ENCODE measurements at places on chromosomes 5 and 9.

DNA sequence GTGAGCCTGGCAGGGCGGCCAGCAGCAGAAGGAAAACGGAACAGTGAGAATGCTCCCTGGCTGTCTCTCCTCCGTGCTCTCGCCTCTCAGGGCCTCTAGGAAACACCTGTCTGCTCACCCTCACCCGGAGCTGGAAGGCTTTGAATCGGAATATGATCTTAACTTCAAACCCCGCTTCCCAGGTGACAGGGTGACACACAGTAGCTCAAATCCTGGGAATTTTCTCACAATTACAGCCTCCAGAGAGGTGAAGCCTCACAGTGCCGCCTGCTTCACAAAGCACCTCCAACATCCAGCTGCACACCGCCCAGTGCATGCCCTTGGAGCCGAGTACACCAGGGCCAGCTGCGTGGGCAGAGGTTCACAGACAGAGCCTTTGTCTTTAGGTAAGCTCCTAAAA is 12.5 kb downstream of the SEC16A start:
- no peak for DNase-seq

GRCh38 chr9:135606885-135607259 is 32.5 kb downstream of the GLT6D1 start:
- DNase-seq, result no peak

- no peak for DNase-seq
Observed at GRCh38 chr9:91126761-91127445, 234.8 kb downstream of the AUH start.

- DNase-seq, result no peak
Observed at GRCh38 chr9:124834591-124834990, 18.7 kb upstream of the WDR38 start.

- DNase-seq, result no peak
Observed at GRCh38 chr9:99286536-99286935, 64.5 kb downstream of the SEC61B start.

DNA sequence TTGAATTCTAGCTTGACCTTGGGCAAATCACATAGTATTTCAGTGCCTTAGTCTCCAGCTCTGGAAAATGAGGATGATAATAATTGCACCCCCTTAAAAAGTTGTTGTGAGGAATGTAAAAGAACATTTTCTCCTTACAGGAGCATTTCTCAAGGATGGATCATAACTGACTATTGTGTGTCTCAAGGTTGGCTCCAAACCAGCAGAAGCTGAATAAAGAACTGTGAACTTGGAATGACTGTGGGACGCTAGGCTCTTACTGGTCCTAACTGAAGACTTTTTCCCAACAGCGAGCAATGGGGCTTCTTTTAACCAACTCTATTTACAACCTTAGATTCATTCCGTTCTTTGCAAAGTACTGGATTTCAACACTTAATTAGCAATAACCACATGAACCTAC is 26.2 kb upstream of the GLRX start:
- DNase-seq, result no peak

DNA sequence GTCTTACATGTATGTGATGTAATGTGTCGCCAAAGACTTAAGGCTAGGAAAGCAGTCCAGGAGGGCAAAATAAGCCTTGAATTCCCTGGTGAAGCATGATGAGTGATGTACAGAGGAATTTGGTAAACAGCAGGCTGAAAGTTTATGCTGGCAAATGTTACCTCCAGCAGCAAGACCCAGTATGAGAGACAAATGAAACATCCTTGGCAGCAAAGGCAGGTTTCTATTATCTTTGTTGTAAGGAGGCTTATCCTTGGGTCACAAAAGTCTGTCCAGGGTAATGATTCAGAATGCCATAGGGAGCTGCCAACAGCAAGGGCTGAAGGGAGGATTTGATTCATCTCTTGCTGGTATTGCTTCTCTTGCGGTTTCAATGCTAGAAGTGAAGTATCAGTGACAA is 75.9 kb upstream of the HTR4 start:
- no peak for DNase-seq

GRCh38 chr5:75823811-75824210 is 106.6 kb upstream of the POC5 start:
- DNase-seq, result no peak

DNA sequence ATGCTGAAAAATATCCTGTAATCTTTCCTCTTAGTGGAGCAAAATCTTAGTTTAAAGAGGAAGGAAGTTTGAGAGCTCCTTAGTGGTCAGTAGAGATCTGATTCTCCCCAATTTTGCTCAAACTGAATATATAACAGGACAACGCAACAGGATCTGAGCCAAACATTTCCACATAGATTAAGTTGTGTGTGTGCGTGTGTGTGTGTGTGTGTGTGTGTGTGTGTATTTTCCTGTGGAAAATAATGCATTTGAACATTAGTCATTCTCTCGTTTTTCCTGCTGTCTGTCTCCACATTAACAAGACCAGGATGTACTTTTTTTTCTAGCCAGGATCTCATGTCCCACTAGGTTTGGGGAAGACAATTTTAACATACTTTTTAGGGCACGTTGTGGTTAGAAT is 312.1 kb upstream of the CDH18 start:
- DNase-seq, result no peak

DNA sequence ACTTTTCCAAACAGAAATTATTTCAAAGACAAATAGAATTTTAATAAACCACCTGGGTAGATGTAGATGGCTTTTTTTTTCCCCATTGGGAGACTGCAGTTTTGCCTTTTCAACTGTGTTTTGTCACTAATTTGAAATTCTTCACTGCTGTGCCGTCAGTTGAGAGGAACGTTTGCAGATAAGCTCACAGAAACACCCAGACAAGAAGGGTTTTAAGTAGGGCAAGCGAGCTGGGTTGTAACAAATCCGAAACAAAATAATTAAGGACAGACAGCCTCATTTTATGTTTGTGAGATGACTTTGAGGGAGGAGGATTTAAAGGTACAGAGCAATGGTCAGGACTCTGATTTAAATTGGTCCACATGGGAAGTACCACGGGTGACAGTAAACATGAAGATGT is 155.1 kb upstream of the NTRK2 start:
- DNase-seq, result no peak

DNA sequence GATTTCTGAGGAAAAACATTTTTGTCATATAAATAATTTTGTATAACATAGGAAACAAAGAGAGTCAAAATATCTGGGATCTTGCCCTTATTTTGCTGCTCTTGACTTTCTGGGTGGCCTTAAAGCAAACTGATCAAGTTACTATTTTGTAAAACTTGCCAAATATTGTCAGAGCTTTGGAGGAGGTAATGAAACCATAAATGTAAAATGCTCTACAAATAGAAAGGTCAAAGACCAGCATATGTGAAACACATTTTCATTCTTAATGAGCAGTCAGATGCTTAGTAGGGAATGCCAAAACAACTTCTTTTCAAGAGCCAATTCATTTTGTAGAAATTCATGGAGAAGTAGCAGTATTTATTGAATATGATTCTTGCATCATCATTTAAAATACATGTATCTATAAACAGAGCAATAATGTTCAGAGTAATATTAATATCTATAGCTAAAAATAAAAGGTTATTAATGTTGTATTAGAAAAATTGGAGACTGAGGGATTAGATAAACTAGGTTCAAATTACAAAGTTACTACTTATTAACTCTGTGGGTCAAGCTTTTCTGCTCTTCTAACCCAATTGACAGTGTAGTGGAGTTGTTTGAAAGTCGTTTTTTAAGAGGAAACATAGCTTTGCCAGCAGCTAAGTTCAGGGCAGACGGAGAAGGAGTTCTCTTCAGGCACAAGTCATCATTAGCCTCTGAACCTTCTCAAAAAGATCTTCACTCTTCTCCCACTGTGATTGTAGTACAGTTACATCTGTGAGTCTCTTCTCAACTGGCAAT is 2053.1 kb downstream of the EFNA5 start:
- DNase-seq, result no peak

GRCh38 chr5:71782393-71782770 is 63.3 kb downstream of the CARTPT start:
- DNase-seq, result no peak

DNA sequence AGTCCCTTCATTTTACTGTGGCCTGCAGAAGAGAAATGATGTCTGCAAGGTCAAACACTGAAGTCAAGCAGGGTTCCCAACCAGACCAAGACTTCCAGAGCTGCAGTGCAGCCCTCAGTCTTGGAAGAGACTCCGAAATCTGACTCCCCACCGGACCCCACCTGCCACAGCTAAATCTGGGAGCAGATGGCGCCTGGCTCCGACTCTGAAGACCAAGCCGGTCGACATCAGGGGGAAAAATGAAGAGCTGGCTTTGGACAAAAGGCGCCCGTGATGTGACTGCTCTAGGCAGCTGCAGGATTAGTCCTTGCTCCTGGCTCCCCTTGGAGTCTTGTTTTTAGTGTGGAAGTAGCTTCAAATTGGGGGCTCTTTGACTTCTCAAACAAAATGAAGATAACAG is 72.4 kb upstream of the ZNF622 start:
- no peak for DNase-seq

GRCh38 chr5:173065155-173065554 is 9.0 kb downstream of the CREBRF start:
- no peak for DNase-seq

- no peak for DNase-seq
Observed at GRCh38 chr9:36141288-36141687, 4.8 kb downstream of the GLIPR2 start.

- DNase-seq, result no peak
Observed at GRCh38 chr9:115349542-115349941, 231.6 kb upstream of the TNC start.

DNA sequence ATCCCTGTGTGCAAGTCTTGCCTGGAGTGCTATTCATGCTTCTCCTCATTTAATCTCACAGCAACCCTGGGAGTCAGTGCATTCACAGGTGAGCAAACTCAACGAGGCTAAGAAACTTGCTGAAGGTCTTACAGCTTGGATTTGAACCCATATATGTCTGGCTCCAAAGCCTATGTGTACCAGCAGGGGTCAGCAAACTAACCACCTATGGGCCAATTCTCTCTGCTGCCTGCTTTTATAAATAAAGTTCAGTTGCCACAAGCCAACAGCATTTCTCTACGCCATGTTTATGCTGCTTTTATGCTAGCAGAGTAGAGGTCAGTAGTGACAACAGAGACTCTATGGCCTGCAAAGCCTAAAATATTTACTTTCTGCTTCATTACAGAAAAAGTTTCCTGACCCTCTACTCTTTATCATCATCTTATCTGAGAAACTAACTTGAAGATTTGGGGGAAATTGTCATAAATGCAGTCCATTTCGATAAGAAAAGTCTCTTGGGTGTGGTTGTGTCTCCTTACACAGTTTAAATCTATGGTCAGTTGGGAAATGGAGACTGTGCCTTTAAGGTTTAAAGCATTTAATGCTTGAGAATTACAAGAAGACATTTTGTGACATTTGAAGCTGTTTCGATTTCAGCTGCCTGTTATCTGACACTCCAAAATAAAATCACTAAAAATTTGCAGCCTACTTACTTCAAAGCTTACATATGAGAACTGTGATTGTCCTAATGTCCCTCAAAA is 137.7 kb downstream of the PRELID2 start:
- no peak for DNase-seq

DNA sequence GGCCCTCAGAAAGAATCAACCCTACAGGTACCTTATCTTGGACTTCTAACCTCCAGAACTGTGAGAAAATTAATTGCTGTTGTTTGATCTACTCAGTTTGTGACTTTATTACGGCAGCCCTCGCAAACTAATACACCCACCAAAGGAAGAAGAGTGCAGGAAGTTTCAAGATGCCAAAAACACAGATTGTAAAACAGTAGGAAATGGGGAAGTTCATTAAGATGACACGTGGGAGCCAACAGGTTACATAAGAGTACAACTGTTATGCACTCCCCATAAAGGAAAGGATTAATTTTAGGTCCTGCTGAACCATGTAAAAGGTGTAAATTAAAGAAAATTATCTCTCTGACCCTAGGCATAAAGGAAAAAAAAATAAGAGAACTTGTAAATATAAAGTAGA is 294.3 kb downstream of the EPB41L4A start:
- DNase-seq, result no peak

- peak; percentile 86 for DNase-seq
Observed at GRCh38 chr5:100900796-100901781, 2.0 kb downstream of the ST8SIA4 start.

GRCh38 chr5:126017096-126017495 is 406.1 kb upstream of the GRAMD2B start:
- DNase-seq, result no peak

DNA sequence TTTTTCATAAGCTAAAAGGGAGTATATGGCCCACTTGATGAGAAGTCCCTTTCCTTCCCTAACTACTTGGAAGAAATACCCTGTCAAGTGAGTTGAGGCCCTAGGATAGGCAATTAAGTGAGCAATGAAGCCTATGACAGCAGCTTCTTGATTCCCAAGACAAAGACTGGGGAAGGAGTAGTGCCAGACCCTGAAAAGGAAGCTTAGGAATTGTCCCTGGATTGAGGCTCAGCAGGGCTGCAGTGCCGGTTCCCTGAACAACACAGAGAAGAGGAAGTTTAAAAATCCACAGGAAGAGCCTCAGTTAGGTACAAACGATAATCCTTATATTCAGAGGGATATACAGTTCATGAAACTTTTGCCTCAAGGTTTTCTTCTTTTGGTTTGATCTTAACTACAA is 61.8 kb upstream of the RAD23B start:
- no peak for DNase-seq

DNA sequence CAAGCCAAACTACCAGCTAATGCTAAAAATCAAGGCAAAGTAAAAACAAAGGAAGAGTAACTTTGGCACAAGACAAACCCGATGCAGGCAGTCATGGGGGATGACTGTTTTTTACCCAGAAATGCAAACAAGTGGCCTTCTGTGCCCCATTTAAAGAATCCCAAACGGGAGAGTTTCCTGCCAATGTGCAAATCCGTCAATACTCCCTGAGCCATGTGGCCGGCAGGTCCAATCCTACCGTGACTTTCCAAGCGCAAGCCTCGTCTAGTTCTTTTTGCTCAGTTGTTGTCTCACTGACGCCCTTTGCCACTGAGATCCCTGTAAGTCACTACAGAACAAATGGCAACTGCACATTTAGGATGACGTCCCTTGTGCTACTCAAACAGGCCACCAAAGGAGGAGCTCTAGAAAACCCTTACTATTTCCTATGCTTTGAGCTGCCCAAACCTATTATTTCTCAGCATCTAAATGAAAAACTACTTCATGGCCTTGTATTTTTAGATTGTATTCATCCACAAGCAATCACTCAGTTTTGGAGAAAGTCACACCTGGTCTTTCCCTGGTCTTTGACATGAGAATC is 43.4 kb downstream of the OTULIN start:
- DNase-seq, result no peak

GRCh38 chr9:125409637-125410521 is 148.3 kb downstream of the GAPVD1 start:
- DNase-seq, result no peak

- DNase-seq, result no peak
Observed at GRCh38 chr5:25823330-25823873, 1178.6 kb upstream of the CDH10 start.

DNA sequence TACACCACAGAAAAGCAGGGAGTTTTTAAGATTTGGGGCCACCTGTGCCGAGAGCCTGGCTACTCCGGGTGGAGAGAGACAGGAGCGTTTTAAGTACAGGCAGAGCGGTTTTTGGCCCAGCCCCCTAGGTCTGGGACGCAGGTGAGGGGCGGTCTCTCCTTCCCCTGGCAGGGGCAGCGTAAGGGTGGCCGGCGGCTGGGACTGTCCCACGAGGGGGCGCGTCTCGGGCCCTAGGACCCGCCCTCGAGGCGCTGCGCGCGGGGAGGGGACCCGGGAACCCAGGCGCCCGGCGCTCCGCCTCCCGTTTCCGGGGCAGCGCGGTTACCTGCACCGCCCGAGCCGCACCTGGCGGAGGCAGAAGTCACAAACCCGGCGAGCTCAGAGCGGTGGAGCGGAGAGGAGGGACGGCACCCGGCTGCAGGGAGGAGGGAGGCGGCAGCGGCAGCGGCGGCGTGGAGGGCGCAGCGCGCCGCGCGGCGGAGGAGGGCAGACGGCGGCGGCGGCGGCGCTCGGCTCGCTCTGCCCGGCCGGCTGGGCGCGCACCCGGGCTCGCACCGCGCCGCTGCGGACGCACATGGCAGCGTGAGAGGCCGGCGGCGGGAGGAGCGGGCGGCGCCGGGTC is at the start of gene WWC1:
TSS of gene WWC1 (plus strand) at position 304 of the 622 bp plus-strand sequence. CDS start 508 bp downstream, outside the sequence.
- DNase-seq, result no peak

All from activated naive CD8-positive, alpha-beta T cell treated with anti-CD3 and anti-CD28 coated beads, Interleukin-2, amount 50 U/mL, for 16 hours (primary cell).